ENCODE measurements at places on chromosomes 3 and 15.

DNA sequence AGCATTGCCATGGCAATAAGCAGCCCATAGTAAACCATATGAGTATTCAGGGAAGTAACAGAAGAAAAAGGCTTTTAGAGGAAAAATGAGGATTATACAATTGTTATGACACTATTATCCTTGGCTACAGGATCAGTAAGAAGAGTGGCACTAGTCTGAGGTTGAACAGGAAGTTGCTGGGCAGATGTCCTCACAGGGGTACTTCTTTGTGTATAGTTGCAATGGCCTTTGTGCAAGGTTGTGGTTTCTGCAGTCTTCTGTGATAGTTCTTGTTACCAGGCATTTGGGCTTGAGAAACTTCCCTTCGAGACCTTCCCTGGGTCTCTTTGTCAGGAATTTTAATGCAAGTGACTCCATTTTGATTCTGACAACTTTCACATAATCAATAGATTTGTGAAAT is 100.6 kb upstream of the ATP11B start:
- DNase-seq, result no peak

- DNase-seq, result no peak
Measured at GRCh38 chr3:133996251-133996661, 33.5 kb downstream of the SLCO2A1 start.

DNA sequence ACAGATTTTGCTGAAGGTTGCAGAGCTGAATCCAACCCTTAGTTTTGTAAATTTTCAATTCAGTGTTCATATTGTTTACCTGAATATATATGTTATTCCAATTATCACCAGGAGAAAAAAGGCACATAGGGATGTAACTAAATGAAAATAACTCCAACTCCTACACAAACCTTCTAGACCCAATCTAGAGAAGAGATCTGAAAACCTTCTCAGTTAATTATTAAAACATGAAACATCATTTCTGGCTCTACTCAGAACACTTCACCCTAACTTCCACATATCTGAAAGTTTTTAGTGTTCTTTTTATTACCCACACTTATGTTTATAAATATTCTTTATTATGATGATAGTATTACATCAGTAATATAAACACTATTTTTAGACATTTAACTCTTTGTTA is 76.6 kb downstream of the LRRFIP2 start:
- DNase-seq, result no peak

DNA sequence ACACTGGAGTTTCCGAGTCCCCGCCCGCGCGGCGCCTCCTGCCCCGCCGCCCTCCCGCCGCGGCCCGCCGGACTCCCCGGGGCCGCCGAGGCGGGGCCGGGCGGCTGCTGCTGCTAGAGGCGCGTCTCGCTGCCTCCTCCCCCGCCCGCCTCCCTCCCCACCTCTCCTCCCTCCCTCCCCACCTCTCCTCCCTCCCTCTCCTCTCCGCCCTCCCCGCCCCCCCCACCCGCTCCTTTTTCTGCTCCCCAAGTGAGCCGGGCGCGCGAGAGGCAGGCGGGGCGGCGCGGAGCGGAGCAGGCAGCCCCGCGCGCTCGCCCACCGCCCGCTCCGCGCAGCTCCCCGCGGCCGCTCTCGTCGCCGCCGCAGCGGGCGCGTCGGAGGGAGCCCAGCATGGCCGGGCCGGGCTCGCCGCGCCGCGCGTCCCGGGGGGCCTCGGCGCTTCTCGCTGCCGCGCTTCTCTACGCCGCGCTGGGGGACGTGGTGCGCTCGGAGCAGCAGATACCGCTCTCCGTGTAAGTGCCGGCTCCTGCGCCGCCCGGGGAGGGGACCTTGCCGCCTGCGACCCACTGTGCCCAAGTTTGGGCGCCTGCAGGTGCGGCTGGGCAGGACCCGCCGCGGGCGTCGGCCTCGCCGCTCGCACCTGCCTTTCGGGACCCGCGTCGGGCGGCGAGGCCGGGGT is at the start of gene CACNA2D3:
TSS of gene CACNA2D3 (plus strand) at position 229 of the 679 bp plus-strand sequence.
- no peak for DNase-seq

- DNase-seq, result no peak
Measured at GRCh38 chr15:41367418-41367817, 34.7 kb downstream of the NUSAP1 start.
